Gastroesophageal sphincter (tissue), 4 donors: ENCODE measurements at places on chromosomes 5 and 9.

DNA sequence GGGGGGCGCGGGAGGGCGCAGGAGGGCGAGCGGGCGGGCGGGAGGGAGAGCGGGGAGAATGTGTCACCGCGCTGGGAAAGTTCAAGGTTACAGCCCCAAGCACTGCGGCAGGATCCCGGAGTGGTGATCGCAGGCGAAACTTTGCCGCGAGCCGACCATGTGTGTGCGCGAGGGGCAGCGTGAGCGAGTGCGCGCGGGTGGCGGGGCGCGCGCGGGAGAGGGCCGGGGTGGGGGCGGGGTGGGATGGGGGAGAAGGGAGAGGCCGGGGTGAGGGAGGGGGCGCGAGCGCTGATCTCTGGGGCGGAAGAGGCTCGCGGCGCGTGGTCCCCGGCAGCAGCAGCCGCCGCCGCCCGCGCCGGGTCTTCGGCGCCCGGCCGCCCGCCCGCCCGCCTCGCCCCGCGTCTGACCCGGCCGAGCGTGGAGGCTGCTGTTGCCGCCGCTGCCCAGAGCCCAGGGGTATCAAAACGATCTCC lies at the start of gene NFIB:
Gene NFIB (minus strand): TSS at position 191 of the 473 bp plus-strand sequence. CDS start 630 bp downstream, outside the sequence.
- peak; percentile 8 for ATAC-seq

DNA sequence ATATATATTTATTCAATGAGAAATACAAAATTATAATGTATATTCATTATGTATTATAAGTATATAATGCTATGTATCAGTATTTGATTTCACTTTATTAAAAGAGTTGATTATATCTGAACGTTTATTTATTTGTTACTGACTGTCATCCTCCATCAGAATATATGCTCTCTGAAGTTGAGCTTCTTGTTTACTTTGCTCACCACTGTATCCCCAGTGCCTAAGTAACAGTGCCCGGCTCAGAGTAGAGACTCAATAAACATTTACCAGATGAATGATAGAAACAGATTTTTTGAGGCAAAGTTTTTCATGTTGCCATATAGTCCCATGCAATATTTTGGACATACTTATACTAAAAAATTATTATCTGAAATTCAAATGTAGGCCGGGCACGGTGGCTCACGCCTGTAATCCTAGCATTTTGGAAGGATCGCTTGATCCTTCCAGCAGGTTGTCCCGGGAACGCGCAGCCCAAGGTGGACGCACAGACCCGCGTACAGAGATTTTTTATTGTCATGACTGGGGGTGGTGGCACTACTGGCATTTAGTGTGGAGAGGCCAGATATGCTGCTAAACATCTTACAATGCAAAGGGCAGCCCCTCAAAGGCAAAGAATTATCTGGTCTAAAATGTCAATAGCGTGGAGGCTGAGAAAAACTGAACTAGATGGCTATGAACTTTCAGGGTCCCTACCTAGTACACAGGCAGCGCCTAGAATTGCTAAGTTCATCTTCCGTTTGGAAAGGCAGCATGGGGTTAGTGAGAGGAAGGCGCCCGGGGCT lies 761 bp upstream of the DNAJC25 start:
- ATAC-seq, result peak; percentile 15

- ATAC-seq, result no peak
Observed at GRCh38 chr9:128819716-128820664, 1.7 kb downstream of the ENDOG start.

DNA sequence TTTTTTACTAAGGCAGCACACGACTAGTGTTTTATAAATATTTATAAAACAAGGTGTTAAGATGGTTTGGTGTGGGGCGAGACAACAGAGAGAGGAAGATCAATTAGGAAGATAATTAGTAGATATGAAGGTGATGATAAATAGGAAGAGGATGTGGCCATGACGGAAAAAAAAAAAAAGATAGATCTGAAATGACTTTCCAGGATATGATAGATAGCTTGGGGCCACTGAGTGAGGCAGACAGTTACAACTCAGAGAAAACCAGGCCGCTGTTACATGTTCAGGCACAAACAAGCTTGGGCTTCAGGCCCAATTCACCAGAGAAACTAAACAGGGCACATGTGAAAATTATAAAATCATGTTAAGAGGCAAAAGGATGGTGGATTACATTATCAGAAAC lies 43.2 kb downstream of the KIAA0825 start:
- ATAC-seq, result no peak

- no peak for ATAC-seq
Observed at GRCh38 chr5:6236170-6236793, 142.1 kb downstream of the MED10 start.

DNA sequence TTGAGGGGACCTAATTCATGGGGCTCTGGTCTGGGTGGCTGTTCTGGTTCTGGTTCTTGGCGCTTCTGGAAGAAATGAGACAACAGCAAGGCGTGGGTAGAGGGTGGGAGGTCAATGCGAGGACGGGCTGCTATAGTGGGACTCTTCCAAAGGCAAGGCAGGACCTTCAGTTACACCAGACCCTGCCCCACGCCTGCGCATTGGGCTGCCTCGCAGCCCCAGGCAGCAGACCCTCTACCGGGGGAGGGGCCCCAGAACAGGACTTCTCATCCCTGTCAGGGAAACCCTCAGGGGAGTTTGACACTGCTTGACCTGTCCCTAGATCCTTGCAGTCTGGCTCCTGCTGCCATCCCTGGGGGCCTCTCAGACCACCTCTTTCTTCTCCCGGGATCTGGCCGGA lies 18.5 kb downstream of the CCDC69 start:
- ATAC-seq, result no peak

DNA sequence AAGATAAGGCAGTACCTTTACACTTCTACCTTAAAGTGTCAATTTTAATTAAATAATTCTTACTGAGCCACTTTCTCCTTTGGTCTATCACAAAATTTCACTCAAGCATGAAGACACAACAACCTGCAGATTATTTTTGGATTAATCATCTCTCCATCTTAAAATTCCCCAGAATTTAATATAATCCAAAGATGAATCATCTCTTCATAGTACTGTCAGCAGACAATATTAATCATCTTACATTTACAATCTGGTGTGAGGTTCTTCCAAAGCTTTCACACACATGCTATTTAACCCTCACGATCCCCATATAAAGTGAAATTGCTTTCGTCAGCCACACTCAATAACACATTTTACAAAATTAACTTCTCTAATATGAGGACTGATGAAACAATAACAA lies 43.0 kb downstream of the LHFPL2 start:
- no peak for ATAC-seq

DNA sequence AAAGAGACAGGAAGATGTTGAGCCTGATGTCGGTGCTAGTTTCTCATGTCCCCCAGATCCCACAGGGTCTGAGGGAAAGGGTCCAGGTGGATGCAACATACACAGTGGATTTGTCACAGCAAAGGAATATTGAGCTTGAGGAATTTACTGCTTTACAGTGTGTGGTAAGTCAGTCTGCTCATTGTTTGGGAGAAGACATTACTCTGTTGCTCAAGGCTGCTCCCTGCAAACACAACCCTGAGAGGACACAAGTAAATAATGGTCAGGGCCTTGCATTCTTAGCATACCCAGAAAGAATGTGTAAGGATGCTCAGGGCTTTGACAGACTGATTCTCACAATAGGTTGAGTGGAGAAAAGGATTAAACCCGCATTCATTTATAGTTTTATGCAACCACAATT lies 7.3 kb upstream of the MAN2A1 start:
- no peak for ATAC-seq

GRCh38 chr9:37963936-37964739 lies 60.2 kb upstream of the SLC25A51 start:
- peak; percentile 59 for ATAC-seq

DNA sequence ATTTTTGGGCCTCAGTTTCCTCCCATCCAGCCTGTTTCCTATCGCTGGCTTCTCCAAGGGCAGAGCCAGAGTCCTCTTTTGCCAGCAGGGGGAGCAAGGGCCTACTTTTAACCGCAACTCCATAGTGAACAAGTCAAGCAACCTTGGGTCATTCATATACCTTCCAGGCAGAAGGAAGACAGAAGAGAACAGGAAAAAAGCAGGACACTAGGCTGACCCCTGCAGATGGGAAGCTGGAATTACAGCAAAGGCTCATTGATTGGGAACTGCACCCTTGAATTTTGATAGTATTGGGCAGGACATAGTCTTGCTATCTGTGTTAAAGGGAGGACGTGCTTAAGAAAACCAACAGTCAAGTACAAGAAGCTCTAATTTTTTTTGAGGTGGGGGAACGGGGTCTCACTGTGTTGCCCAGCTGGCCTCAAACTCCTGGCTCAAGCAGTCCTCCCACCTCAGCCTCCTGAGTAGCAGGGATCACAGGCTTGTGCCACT lies 30.1 kb downstream of the QRFP start:
- ATAC-seq, result peak; percentile 72

- no peak for ATAC-seq
Observed at GRCh38 chr5:30874241-30875034, 319.0 kb upstream of the CDH6 start.
